ENCODE measurements at places on chromosomes 7 and 10. TPM values are rescaled to one million over a fixed set of nuclear protein-coding genes. Genes with fewer than 3 reads are reported as not detected.

- no peak for DNase-seq
Measured at GRCh38 chr7:100432621-100433275, 3.1 kb downstream of the MEPCE start.

GRCh38 chr7:156544919-156545715 is 95.5 kb upstream of the RNF32 start:
- DNase-seq = no peak

- no peak for DNase-seq
Measured at GRCh38 chr10:49076319-49076718, 39.0 kb downstream of the VSTM4 start.

DNA sequence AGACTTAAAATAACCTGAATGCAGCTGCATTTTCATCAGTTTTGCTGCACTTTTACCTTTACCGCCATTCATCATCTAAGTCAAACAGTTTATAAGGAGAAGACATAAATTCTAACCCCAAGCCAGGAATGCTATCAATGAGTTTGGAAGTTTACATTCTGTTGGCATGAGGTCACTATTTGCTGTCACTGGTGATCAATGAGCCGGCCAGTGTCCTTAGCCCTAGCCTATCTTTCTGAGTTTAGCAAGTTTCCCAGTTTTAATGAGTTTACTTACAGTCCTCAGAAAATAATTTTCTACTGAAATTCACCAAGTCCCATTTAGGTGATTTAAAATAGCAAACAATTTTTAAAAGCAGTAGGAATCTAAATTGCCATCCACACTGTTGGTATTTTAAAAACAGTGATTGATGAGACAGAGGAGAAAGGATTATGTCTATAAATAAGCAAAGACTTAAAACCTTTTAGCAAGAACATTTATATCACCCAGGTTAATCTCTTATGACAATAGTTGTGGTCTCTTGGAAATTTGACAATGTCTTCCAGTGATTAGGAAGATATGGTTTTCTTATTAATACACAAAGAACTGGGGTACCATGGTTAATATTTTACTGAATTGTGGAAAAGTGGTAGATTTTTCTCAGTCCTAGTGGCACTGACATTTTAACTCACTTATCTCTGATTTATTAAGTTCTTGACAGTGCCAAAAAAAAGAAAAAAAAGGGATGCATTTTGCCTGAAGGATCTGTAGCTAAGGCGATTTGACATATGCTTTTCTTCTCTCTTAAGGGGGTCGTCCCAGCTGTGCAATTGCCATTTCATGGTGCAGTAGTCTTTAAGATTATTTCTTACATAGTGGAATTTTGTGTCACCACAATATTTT is 443.4 kb upstream of the ANKRD30A start:
- no peak for DNase-seq

Gene CLRN3
- not detected for polyA plus RNA-seq

GRCh38 chr7:12111422-12112405 is 99.4 kb upstream of the TMEM106B start:
- DNase-seq = no peak

GRCh38 chr7:5553298-5553877 is 129.8 kb upstream of the TNRC18 start:
- no peak for DNase-seq

DNA sequence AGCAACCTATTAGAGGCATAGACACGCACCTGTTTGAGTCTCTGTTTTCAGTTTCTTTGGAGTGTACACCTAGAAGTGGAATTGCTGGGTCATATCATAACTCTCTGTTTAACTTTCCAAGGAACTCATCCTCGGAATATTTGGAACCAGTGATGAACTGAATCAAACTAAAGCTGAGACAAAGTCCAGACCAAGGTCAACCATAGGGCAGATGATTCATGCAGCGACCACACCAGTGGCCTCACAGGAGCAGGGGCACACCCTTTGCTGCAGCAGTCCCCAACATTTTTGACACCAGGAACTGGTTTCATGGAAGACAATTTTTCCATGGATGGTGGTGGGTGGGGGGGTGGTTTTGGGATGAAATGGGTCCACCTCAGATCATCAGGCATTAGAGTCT is 4.9 kb upstream of the OPTN start:
- DNase-seq = no peak

GRCh38 chr7:20240080-20240926 is 23.1 kb upstream of the MACC1 start:
- no peak for DNase-seq

DNA sequence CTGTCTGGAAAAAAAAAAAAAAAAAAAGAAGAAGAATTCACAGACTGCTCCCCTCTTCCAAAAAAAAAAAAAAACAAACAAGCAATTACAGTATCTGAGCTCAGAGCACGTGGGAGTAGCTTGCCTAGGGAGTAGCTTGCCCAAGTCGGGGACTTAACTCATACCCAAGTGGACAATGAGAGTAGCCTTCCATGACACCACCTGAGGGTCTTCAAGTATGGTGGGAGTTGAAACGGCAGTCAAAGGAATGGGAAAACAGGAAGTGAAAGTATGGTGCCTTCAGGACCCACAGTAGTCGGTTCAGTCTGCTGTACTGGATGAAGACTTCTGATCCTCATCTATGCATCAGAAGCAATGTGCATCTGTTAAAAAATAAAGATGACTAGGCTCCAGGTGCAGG is 10.6 kb downstream of the VOPP1 start:
- DNase-seq = no peak

DNA sequence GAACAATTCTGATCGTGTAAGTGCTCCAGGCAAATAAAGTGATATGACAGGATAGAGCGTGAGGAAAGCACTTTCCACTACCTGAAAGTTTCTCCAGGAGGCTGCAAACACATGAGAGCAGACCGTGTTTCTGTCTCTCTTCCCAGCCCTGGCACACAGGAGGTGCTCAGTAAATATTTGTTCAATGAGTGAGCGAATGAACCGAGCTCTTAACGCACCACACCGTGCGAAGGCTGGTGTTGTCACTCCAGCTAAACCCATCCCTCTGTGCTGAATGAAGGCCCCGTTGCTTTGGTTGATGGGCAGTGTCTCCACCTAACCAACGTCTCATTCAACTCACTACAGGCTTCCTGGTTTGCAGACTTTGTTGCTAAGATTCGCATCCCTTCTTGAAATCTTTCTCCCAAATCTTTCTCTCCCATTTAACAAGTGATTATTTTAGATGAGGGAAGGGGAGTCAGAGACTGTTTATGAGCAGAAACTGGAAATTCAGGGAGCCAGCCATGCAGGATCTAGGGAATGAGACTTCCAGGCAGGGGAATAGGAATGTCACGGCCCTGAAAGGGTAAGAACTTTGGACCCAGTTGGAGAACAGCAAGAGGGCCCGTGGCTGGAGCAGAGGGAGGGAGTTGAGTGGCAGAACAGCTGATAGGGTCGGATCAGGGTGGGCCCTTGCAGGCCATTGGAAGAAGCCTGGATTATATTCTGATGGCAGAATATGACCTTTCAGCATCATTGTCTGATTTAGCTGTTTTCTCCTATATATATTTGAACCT is 282.6 kb downstream of the CAMK1D start:
- no peak for DNase-seq

Gene FFAR4
- polyA plus RNA-seq = 0.04 TPM

Gene LAMB4
- polyA plus RNA-seq = 0.46 TPM

Gene HOGA1
- polyA plus RNA-seq = 0.90 TPM

Gene FAM25A
- not detected for polyA plus RNA-seq

DNA sequence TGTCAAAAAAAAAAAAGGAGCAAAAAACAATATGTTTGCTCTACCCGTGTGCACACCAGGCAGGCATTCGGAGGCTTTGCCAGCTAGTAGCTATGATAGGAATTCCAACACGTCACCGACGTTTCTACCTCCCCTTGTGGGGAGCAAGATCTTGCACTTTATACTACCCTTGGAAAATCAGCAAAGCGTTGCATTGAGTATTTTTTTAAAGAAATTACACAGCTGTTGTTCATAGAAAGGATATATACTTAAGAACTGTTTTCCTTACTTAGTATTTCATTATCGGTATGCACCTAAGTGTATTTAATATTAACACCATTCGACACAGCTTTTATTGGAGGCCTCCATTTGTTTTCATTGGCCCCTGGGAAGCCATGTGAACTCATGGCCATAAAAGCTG is 159.9 kb upstream of the MGMT start:
- no peak for DNase-seq

DNA sequence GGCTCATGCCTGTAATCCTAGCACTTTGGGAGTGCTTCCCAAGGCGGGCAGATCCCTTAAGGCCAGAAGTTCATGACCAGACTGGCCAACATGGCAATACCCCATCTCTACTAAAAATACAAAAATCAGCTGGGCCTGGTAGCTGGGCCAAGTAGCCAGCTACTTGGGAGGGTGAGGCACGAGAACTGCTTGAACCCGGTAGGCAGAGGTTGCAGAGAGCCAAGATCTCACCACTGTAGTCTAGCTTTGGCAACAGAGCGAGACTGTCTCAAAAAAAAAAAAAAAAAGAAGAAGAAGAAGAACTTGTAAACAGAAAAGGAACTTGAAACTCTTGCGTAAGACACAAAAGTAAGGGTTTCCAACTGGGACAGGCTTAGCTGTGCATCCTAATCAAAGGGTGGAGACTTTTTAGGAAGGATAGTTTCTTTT is 5.6 kb upstream of the IFIT2 start:
- DNase-seq = no peak

DNA sequence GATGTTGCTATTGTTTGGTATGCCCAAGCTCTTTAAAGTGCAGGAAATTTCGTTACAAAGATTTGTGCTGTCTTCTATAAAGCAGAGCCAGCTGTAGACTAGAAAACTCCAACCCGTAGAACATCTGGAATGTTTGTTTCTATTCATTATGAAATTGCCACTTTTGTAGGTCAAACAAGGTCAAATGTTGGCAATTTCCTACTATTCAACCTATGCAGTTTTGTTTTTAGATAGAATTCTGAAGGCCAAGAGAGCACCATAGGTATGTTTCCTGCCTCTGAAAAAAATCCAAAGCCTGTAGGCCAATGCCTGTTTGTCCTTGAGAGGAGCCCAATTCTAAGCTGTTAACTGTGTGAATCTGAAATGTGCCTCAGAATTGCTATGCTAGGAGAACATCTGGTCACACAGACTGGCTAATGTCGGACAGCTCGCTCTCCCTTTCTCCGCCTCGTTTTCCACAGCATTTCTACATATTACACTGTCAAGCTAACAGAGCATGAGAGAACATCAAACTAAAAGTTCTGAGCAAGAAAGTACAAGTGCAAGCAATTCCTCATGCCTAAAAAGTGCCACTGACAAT is 267.2 kb upstream of the LRGUK start:
- no peak for DNase-seq
